ENCODE measurements at places on chromosomes 12 and 14.

DNA sequence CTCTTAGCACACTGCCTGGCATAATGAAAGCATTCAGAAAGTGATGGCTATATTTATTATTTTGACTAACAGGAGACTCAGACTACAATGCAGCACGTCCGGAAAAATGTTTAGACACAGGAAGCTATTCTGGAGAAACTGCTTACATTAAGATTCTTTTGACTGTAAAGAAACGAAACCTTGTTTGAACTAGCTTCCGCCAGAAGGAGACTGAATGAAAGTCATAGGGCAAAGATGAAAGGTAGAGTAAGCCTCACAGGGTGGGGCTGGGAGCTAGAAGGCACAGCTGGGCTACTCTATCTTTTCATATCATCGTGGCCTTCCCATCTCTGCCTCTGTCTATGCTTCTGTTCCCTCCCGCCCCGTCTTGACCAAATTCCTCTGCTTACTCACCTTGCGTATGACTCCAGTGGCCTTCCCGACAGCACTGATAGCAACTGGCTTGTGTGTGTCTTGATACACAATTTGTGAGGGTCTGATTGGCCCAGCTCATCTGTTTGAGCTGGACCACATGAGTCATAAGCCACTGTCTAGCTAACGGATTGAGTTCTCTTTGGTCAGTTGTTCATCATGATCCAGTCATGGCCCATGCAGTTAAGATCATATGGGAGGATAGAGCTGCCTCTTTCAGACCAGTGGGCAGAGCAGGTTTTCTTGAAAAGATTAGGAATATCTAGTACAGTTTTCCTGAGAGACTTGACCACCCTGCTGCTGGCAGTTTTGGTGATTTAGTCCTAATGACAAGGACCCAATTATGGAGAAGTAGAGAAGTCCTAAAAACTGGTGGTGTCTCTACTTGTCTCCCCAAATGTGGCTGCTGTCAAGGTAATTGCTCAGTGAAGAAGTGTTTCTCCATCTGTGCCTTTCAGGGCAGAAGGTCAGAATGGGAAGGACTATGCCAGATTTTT, 151.5 kb upstream of the SLC38A2 start:
- DNase-seq: peak; percentile 95

DNA sequence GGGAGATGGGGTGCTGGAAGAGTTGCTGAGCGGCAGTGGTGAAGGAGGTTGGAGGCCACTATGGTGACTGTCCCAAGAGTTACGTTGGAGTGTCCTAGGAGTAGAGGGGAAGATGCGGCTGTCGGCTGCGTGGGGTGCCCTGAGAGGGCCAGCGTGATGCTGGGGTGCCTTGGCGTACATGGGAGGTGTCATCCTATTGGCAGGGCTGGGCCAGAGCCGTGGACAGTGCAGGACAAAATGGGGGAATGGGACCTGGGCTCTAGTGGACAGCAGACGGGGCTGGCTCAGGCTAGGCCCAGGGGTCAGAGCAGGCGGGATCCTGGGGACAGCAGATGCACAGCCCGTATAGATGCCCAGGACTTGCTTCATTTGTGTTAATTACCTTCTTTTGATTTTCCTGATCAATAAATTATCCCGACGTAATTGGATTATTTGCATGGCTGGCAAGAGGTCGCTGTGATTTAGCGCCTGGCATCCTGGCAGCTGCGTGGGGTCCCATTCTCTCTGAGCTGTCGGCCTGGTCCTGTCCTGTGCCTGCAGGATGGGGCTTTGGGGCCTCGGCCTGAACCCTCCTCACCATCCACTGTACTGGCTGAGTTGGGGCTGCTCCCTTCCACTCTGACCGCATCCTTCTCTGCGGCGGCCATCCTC, 203.9 kb upstream of the C14orf180 start:
- no peak for DNase-seq

DNA sequence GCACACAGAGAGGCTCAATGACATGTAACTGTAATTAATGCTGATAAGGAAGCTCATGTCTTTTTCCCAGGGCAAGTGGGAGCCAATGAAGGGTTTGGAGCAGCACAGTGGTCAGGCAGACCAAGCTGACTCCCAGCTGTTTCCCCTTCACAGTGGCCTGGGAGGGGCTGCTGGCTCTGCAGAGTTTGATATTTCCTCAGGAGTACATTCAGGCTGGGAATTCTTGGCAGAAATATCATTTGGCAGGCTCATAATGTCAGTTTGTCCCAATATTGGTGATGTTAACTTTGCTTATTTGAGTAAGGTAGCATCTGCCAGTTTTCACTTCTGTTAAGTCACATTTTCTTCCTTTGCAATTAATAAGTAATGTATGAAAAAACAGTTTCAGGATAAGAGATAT, 247.0 kb downstream of the EMP1 start:
- DNase-seq: no peak

DNA sequence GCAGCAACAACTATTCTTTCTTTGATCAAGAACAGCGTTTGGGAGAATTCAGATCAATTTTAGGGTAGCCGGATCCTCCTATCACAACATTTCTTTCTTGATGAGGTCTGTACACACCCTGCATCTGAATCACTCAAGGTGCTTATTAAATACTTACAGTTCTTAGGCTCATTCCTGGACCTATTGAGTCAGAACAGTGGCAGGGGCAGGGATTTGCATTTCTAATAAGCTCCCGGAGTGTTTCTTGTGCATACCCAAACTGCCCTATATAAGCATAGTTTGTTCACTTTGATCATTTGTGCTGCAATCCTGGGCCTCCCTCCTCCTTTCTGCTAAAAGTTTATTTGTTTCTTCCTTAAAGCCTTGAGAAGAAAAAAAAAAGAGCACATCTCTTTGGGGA, 80.5 kb upstream of the RPH3A start:
- no peak for DNase-seq

GRCh38 chr14:79279645-79280597, 931.4 kb downstream of the DIO2 start:
- DNase-seq: no peak

- DNase-seq: no peak
These were observed 61.7 kb upstream of the DDX11 start for GRCh38 chr12:31011746-31012566.

- no peak for DNase-seq
These were observed 6.0 kb upstream of the ASB2 start for GRCh38 chr14:93982230-93983007.

DNA sequence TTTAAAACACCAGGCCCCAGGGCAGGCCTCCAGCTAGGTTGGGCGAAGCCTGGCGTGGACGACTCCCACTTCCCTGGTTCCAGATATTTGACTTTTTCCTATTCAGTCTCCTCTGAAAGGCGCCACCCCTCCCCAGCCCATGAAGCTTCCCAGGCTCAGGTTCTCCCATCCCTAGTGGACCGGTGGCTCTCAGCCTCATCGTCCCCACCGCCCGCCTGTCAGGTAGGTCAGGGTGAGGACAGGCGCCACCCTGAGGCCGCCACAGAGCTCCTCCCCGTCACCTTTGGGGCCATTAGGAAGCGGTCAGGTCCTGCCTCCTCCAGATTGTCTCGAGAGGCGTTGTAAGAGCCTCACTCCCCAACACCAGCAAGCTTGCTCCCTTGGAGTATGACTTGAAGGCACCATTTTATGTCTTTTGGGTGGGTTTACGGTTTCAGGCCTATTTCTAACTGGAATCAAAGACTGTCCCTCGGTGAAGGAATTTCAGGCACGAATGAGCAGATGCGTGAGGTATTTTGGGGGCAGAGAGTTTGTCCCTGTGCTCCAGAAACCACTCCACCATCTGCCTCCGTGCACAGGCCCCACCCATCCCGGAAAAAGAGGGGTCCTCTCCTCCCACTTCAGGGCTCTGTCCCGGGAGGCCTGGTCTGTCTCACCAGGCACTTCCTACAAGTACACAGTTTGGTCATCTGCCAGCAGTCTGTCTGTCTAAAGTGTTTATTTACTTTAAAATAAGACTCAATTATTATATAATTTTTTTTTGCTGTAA, 55.6 kb downstream of the TSPAN9 start:
- peak; percentile 69 for DNase-seq

DNA sequence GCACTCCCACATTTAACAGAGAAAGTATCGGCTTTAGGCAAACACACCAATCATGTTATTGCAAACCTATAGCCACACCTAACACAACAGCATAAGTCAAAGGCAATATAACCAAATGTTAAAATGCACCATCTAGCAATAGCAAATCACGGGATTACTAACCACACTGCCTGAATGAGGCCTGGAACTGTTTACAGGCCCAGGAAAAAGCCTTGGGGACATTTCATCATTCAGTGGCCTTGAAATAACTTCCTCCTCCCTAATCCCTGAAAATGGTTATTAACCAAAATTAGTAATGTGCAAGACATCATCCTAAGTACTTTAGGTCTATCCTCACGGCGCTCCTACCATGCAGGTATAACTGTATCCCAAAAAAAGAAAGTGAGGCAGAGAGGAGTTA, 2.3 kb downstream of the GALC start:
- DNase-seq: no peak

GRCh38 chr12:13223941-13224340, 27.4 kb downstream of the EMP1 start:
- peak; percentile 86 for DNase-seq

- peak; percentile 20 for DNase-seq
These were observed 39.8 kb downstream of the BORCS5 start for GRCh38 chr12:12396694-12397093.

- no peak for DNase-seq
These were observed 126.6 kb downstream of the ADAMTS20 start for GRCh38 chr12:43425361-43425760.

DNA sequence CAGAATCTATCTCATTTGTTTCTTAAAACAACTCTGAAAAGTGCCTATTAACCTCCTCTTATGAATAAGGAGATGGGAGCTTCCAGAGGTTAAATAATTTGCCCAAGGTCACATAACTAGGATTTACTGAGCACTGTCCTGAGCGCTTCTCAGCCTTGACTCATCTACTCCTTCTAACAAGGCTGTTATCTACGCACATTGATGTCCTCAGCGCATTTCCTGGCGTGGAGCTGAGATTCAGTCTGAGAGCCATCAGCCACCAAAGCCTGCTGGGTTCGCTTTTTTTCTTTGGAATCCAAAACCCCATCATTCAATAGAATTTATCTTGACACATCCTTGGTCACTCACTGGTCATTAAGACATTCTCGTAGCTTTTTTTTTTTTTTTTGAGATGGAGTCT, 29.3 kb downstream of the AK7 start:
- DNase-seq: no peak

GRCh38 chr14:103372552-103373304, 12.5 kb upstream of the MARK3 start:
- DNase-seq: peak; percentile 87

DNA sequence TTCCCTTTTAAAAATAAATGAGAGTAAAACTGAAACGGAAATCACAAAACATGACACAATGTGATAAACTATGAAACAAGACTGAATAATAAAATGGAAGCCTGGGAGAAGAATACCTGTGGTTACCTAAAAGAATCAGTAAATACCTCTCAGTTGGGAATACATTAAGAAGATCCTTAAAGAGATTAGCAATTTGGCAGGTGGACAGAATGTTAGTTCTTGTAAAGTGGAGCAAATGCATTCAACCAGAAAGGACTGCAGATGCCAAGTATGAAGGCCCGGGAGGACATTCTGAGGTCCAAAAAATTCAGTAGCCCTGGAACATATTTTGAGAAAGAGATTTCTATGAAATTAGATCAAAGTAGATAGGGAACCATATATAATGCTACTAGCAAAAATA, 861.3 kb upstream of the SEL1L start:
- no peak for DNase-seq

GRCh38 chr12:94207849-94208621, 59.7 kb downstream of the PLXNC1 start:
- DNase-seq: peak; percentile 32

GRCh38 chr12:122584177-122584863, 57.3 kb downstream of the KNTC1 start:
- no peak for DNase-seq

- DNase-seq: peak; percentile 80
These were observed 100.5 kb downstream of the LRRC74A start for GRCh38 chr14:76926521-76927251.

GRCh38 chr12:22276867-22277266, 57.6 kb downstream of the ST8SIA1 start:
- no peak for DNase-seq

DNA sequence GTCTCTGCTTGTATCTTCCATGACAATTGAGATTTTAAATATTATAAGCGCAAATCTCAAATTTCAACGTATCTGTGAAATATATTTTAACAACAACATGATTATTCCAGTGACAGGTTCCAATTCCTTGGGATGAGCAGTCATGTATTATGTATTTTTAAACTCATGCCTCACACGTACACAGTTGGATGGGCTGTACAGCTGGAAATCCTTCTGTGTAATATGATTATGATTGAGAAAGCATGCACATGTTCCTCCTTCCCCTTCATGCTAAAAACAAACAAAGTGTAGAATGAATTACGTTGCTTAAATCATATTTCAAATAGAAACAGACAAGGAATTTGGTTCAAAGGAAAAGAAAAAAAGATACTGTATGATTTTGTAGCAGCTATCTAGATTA, 428.3 kb downstream of the TMTC2 start:
- DNase-seq: no peak

- DNase-seq: no peak
These were observed 76.3 kb downstream of the GRIP1 start for GRCh38 chr12:66602483-66603143.

GRCh38 chr14:73365727-73366126, 92.6 kb downstream of the NUMB start:
- no peak for DNase-seq

DNA sequence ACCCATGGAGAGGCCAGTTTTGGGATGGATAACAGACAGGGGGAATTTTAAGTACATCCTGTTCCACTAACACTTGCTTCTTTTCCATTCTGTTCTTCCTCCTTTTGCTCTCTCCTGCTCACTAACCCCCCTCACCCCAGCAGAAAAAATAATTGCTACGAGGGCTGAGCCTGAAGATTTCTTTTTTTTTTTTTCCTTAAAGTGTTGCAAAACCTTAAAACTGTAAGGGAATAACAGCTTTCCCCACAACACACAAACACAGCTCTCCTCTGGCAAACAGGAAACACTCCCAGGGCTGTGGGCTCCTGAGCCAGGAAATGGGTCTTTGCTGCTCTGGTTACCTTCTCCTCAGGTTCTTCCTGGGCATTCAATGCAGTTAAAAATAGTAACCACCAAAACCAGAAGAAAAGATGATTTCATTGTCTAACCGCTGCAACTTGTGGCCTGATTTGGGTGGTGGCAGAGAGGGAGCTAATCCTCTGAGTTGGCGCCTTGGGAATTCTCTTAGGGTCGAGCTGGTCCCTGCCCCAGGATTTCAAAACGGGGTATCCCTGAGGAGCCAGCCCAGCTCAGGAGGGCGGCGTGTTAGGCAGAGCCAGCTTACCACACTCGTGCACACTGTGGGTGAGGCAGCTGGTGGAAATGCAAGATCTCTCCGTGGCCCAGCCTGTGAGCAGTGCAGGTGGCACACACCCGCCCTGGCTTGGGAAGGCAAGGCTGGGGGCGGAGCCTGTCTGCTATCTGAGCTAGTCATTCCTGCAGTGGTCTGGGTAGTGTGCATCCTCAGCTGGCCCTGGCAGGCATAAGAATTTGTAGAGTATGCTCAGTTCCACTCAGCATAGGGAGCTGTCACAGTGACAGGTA, 17.1 kb upstream of the EMP1 start:
- DNase-seq: no peak
